NCI-H2107 (cell line): ENCODE measurements at places on chromosomes 1 and 21.

- no peak for DNase-seq
Observed at GRCh38 chr1:33984906-33985565, 121.2 kb downstream of the HMGB4 start.

- DNase-seq = no peak
Observed at GRCh38 chr1:101664726-101665125, 332.0 kb downstream of the OLFM3 start.

GRCh38 chr1:230067419-230067870 is 407 bp downstream of the GALNT2 start:
- no peak for DNase-seq

GRCh38 chr1:25642574-25643108 is 26.1 kb downstream of the MAN1C1 start:
- no peak for DNase-seq

DNA sequence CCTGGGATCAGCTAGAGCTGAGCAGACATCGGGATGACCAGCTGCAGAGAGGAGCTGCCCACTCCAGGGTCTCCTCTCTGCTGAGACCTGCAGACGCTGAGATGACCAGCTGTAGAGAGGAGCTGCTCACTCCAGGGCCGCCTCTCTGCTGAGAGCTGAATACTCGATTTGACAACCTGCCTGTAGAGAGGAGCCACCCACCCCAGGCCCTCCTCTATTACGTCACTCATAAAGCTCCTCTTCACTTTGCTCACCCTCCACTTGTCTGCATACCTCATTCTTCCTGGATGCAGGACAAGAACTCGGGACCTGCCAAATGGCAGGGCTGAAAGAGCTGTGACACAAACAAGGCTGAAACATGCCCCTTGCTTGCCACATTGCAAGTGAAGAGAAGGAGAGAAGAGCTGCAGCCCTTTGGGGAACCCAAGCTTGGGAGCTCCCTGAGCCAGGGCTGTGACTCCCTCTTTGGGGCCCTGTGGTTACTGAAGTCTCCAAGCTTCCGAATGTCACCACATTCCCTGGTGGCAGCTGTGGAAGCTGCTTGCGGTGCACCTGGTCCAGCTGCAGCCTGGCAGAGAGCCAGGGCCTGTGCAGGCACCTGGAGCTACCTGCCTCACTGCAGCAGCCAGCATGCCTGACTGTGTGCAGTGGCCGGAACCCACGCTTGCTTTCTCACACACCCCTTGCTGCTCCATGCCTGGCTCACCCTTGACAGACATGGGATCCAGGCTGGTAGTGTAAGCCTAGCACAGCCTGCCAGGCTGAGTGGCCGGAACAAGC is 59.6 kb downstream of the CC2D1B start:
- DNase-seq = no peak

- no peak for DNase-seq
Observed at GRCh38 chr1:204248954-204249353, 35.2 kb upstream of the GOLT1A start.

DNA sequence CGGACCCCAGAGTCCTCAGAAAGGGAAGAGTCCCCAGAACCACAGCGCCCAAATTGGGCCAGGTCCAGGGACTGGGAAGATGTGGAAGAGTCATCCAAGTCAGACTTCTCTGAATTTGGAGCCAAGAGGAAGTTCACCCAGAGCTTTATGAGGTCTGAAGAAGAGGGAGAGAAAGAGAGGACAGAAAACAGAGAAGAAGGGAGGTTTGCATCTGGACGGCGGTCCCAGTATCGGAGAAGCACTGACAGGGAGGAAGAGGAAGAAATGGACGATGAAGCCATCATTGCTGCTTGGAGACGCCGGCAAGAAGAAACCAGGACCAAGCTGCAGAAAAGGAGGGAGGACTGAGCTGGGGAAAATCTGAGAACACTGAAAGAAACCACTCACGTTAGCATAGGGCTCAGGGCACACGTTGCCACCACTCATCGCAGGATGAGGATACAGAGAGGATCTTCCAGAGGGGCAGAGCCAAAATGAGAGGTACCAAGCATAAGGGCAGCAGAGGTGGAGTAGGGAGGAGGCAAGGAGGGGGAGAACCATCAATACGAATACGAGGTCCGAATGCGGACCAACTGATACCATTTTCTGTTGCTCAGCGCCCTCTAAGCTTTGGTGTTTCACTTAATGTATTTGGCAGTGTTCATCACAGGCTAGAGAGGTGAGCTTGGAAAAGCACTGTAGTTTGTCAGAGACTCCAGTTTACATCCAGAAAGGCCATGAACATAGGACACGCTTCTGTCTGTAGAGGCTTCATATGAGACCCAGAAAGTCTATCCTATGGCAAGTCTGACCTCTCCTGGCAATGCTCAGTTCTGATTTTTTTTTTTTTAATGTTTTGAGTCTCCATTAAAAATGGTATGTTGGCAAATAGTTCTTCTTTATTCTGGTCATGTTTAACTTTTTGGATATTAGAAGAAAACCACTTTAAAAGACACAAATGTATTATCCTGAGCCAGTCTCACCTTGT is 34.7 kb downstream of the STYXL2 start:
- DNase-seq = no peak

GRCh38 chr1:233230011-233230410 is 65.5 kb downstream of the PCNX2 start:
- DNase-seq = no peak

GRCh38 chr1:90475631-90476030 is 241.5 kb downstream of the BARHL2 start:
- DNase-seq = no peak

DNA sequence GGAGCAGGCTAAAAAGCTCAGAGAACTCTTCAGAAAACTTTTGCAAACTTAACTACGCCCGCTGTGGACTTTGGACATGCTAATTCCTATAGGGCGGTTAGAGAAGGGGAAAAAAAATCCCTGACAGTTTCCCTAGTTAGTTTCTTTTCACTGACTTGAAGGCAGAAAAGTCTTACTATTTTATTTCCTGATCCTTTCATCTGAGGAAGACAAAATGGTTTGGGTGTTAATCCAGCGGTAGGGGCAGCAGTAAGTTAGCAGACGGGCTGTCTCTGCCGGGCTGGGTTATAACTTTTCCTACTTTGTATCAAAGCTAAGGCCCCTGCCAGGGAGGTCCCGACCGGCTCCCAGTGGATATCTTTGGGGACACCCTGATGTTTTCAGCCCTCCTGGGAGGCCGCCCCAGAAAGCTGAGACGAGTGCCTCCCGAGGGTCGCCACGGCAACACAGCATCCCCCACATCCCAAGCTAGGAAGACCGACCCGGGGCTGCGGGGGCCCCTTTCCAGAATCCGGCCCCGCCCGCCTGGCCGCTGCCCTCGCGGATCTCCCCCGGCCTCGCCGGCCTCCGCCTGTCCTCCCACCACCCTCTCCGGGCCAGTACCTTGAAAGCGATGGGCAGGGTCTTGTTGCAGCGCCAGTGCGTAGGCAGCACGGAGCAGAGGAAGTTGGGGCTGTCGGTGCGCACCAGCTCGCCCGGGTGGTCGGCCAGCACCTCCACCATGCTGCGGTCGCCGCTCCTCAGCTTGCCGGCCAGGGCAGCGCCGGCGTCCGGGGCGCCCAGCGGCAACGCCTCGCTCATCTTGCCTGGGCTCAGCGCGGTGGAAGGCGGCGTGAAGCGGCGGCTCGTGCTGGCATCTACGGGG is 162.6 kb downstream of the RUNX1 start:
- no peak for DNase-seq

GRCh38 chr1:114108751-114109255 is 44.9 kb downstream of the SYT6 start:
- DNase-seq = no peak

GRCh38 chr1:226625832-226626576 is 77.4 kb downstream of the STUM start:
- no peak for DNase-seq

GRCh38 chr1:38015978-38016725 is 3.6 kb downstream of the UTP11 start:
- no peak for DNase-seq

DNA sequence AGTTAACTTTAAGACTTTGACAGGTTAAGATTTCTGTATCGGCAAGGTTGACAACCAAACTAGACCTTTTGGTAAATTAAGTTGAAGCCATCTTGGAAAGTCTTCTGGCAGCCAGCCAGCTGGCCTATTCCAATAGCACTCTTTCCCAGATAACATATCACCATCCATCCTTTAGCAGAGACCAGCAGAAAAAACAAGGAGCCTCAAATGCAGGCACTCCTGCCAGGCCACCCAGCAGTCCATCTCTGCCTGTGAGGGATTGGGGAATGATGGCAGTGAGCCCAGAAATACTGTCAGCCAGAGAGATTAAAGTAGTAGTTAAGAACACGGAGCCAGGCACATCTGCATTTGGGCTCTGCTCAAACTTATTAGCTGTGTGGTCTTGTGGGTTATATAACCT is 19.4 kb downstream of the ZBTB40 start:
- DNase-seq = no peak

- no peak for DNase-seq
Observed at GRCh38 chr21:27393726-27394125, 426.8 kb upstream of the ADAMTS5 start.

DNA sequence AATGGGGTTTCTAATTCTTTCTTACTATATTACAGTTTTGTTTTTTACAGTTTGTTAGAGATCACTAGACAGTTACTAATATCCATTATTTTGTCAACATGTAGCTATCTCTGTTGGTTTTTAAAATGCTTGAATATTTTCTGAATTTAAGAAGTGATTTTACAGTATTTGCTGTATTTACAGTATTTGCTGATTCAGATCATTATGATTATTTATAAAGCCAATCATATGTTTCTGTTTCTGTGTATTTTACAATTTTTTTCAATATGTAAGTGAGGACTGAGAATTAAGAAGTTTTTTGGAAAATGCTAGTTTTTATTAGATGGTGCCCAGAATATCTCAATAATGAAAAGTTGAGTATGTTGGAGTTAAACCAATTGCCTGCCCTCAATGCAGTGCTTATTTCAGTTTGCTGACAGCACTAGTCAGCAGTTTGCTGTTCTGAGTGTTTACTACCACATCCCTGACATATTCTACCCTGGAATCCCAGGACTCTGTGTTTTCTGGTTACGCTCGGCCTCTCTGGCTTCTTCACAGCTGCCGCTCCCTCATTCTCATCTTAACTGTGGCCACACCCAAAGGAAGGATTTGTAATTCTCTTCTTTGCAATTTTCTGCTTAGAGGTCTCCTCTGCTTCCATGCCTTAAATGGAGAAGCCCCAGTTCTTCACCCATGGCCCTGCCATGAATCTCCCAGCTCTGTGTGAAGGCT is 68.0 kb upstream of the BACH1 start:
- no peak for DNase-seq

DNA sequence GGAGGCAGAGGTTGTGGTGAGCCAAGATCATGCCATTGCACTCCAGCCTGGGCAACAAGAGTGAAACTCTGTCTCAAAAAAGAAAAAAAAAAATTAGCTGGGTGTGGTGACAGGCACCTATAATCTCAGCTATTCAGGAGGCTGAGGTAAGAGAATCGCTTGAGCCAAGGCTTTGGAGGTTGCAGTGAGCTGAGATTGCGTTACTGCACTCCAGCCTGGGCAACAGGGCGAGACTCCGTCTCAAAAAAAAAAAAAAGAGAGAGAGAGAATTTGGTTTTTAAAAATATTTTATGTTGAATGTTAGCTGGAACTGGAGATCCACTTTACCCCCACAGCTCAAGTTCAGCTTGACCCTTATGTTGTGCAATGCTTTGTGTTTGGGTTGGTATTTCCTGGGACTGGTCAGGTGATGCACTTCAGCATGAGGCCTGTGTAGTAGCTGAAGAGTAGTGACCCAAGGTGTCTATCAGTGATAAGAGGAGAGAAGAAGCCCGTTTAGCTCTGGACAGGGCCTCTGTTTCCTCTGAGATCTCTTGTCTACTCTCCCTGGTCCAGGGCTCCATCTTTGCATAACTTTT is 36.8 kb upstream of the MACF1 start:
- no peak for DNase-seq

DNA sequence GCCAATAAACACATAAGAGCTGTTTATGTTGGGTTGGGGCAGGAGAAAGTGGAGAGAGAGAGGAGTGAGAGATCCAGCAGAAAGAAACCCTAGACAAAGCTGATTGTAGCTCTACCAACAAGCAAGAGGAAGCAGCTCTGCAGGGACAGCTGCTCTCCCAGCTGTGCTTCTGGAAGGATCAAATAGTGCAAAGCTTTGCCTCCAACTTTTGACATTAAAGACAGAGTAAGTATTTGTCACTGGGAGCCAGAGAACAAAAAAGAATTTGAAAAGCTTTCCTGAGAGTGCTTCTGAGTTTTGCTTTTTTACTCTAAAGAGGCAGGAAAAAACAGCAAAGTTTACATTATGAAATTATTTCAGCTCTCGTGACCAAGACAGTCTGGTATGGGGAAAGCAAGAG is 28.5 kb upstream of the C1orf198 start:
- DNase-seq = no peak

GRCh38 chr1:27968692-27969091 is 8.9 kb downstream of the XKR8 start:
- no peak for DNase-seq

DNA sequence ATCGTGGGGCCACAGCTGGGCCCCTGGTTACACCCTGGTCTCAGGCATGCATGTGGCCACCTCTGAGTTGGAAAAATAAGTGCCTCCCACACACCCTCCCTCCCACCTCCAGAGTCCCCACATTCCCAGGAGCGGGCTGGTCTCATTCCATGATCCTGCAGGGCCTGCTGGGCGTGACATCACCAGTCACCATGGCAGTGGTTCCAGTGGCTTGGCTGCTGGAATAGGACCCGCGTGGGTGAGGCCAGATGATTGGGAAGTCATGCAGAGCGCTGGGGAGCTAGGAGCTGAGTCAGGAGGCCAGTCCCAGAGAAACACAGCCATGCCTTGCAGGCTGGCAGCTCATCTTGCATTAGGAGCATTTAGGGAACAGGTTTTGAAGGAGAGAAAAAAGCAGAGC is 125.4 kb upstream of the TMEM51 start:
- no peak for DNase-seq

DNA sequence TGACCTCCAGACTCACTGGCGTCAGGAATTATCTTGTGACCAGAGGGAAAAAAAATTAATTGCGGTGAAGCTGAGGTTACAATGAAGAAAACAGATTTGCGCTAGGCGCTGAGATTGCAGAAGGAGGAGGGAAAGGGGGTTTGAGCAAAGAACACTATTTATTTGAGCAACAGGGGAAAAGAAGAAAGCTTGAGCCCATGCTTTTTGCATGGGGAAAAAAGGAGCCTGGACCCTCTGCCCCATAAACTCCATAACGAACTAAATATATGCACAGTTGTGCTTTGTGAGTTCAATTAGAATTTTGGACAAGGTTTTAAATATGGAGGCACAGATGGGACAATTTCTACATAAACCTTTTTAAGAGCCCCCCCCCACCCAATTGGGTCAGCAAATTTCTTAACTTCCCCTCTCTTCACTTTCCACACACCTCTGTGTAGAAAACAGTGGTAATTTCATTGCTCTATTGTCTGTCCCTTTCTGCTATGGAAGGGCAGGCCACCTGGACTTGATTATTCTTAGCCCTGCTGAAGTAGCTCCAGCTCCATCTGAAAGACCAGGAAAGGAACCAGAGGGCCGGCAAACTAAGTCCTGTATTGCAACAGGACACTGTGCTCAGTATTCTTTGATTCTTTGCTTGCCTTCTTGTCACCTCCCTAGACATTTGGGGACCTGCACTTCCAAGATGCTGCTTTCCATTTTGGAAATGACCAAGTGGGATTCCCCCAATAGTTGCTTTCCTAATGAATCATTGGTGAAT is 862 bp upstream of the ID3 start:
- no peak for DNase-seq

- DNase-seq = no peak
Observed at GRCh38 chr1:70438529-70438928, 27.5 kb downstream of the CTH start.

- no peak for DNase-seq
Observed at GRCh38 chr1:58899587-58900271, 115.9 kb upstream of the JUN start.

GRCh38 chr1:156594190-156594589 is 2.6 kb downstream of the NAXE start:
- DNase-seq = no peak
